ENCODE measurements at places on chromosomes 12 and 14. TPM values are rescaled to one million over a fixed set of nuclear protein-coding genes. Genes with fewer than 3 reads are reported as not detected.

Gene BIN2
- polyA plus RNA-seq: 117 TPM

Gene TRPV4
- polyA plus RNA-seq: not detected

Gene ADGRD1
- 1.6 TPM for polyA plus RNA-seq

GRCh38 chr12:67802731-67803130 lies 154.2 kb downstream of the DYRK2 start:
- no peak for DNase-seq

DNA sequence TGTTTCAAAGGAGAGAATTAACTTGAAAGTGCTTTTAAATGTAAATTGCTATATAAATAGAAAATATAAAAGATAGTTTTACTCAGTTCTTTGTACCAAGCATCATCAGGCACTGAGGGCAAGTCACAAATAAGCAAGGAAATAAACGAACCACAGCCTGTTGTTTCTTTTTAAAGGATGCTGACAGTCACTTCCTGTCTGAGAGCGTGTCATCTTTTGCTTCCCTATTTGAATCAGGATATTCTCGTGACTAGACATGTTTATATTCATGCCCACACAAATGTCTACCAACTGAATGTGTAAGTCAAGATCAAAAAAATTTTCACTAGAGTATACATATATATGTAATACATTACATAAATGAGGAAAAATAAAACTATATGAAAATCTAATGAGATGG lies 31.4 kb upstream of the SLC2A13 start:
- DNase-seq: peak; percentile 45

GRCh38 chr12:31562594-31563328 lies 28.2 kb downstream of the DENND5B start:
- no peak for DNase-seq

DNA sequence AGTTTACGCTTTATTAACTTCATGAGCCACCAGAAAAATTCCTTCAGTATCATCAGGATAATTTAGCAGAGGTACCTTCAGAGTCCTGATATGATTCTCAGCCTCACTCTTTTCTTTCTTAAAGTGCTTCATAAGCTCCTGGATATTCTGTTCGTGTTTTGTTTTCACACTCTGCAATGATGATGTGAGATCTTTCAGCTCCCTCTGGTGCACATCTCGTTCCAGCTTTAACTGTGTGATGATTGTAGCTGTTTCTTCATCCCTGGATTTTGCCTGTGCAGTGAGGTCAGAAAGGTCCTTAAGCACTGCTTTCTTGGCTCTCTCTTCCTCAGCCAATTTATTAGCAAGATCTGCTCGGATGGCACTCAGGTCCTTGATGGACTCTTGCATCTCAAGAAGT lies 156.7 kb downstream of the CEP128 start:
- no peak for DNase-seq

Gene SNW1
- 51.9 TPM for polyA plus RNA-seq

- DNase-seq: no peak
Measured at GRCh38 chr14:35222324-35222723, 69.9 kb upstream of the PSMA6 start.

DNA sequence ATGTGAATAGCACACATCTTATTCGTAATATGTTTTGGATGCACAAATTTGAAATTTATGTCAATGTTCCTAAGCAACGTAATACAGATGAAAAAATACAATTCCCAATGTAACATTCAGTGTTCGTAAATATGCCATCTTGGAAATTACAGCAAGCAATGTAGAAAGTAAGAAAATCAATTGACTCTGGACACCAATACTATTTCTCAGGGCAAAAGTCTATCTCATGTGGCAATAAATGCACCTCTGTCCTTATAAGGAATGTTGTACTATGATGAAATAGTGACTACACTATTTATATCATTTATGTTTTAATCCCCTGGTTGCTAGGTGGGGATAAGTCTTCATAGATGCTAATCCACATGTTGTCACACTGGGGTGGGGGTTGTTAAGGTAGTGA lies 251.2 kb downstream of the GXYLT1 start:
- DNase-seq: no peak

DNA sequence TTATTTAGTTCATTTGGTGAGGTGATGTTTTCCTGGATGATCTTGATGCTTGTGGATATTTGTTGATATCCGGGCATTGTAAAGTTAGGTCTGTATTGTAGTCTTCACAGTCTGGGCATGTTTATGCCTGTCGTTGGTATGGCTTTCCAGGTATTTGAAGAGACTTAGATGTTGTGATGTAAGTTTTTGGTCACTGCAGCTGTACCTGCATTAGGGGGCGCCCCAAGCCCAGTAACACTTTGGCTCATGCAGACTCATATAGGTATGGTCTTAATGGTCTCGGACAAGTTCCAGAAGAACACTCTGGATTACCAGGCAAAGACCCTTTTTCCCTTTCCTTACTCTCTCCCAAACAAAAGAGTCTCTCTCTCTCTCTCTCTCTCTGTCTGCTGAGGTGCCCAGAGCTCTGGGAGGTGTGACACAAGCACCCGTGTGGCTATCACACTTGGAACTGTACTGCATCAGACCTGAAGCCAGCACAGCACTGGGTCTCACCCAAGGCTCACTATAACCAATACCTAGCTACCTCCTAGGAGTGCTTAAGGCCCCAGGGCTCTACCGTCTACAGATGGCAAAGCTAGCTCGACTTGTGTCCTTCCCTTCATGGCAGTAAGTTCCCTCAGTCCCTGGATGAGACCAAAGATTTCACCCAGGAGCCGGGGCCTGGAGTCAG lies 425.8 kb upstream of the ATXN7L3B start:
- DNase-seq: no peak

DNA sequence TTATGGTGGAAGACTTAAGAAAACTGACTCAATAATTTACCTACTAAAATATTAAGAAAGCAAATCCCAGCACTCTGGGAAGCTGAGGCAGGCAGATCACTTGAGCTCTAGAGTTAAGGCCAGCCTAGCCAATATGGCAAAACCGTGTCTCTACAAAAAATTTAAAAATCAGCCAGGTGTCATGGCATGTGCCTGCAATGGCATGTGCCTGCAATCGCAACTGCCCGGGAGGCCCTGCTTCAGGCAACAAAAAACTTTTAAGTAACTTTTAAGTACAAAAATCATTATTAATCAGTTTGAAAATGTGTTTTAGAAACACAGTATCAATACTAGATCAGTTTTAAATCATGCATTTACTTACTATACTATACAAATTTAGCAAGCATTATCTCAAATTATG lies 17.5 kb downstream of the C2CD5 start:
- DNase-seq: no peak

DNA sequence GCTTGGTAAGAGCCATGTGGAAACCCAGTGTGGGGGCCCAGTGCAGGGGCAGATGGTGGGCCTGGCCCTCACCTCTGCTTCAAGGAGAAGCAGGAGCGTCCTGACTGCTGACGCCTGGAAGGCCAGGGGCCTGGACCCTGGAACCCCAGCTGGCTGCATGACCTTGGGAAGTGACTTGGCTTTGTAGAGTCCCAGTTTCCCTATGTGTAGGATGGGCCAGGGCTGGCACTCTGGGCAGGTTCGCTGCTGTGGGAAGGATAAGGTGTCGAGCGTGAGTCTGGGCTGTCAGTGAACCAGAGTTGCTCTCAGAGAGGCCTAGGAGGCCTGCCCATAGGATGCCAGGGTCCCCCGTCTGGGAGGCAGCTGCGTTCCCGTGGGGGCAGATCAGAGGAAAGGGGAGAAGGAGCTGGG lies 43.2 kb downstream of the TRAFD1 start:
- no peak for DNase-seq

- DNase-seq: no peak
Measured at GRCh38 chr12:91289906-91290305, 107.3 kb upstream of the DCN start.

DNA sequence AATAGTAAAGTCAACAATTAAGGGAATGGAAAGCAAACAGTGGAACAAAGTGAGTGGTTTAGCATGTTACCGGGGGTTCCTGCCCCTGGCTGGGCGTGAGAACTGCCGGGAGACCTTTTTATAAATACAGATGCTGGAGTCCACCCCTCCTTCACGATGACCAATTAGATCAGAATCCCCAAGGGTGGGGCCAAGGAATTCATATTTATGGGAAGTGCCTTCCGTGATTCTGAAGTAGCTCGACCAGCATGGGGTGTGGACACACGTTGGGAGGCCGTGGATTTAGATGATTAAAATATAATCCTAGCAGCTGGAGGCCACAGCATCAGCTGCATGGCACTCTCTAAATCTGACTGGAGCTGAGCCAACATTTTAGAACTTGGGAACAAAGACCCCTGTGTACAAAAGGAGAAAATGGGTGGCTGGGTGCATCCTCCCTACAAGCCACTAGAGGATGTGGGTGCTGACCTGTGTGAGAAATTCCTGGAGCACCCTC lies 87.9 kb downstream of the SRRM4 start:
- DNase-seq: no peak

Gene PPP1R1A
- polyA plus RNA-seq: not detected

GRCh38 chr14:100303925-100304324 lies 2.3 kb downstream of the SLC25A29 start:
- DNase-seq: no peak
